ENCODE measurements at places on chromosomes 5 and 9.
A peak's percentile ranks its signal among the peaks of the same experiment; 100 is the strongest.

- no peak for DNase-seq
Measured at GRCh38 chr9:34373749-34374148, 2.9 kb downstream of the MYORG start.

- DNase-seq = no peak
Measured at GRCh38 chr9:16180546-16180945, 627.7 kb downstream of the CCDC171 start.

DNA sequence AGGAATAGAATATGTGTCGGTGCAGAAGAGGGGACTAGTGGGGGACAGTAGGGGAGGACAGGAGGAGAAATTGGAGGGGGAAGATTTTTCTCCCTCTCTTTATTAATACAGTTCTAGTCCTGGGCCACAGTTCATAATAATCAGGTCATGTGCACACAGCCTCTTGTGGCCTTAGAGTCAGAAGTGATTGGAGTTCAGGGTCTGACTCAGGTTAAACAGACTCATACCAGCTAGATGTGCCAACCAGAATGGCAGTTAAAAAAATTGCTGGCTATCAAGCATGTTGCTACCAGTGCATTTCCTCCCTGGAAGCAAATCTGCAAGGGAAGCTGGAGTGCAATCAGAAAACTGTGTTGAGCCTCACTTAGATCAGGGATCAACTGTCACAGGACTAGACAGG lies 132.7 kb upstream of the MAP1B start:
- DNase-seq = no peak

DNA sequence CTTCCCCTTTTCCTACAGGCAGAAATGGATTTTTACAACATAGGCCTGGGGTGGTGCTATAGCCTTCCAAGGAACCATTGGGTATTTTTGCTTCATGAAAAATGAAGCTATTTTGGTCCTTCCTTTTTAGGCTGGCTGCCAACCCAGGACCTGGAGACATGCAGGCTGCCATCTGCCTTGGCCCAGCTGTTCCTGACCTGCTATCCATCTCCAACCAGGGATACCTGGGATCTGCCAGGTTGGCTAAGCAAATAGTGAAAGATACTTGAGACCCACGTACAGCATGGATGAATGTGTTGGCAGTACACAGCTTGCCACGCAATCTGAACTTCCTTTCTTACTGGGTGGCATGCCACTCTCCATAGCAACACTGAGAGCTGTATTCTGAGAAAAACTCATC lies 31.1 kb downstream of the MRPS27 start:
- DNase-seq = no peak

DNA sequence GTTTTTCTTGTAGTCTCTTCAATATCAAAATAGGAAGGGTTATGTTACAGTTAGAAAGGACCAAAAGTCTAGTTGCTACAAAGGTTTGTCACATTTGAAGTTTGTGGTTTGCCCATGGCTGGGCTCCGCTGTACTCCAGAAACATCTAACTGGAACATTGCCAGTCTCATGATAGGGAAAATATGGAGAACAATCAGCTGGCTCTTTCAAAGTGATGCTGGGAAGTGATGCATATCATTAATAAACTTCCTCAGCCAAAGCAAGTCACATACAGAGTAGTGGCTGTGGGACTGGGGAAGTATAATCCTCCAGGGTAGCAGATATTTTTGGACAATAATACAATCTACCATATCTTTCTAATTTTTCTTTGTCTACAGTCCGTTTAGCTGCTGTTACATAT lies 8.8 kb downstream of the BTF3 start:
- peak; percentile 81 for DNase-seq
